ENCODE measurements at places on chromosomes 3 and 15.

DNA sequence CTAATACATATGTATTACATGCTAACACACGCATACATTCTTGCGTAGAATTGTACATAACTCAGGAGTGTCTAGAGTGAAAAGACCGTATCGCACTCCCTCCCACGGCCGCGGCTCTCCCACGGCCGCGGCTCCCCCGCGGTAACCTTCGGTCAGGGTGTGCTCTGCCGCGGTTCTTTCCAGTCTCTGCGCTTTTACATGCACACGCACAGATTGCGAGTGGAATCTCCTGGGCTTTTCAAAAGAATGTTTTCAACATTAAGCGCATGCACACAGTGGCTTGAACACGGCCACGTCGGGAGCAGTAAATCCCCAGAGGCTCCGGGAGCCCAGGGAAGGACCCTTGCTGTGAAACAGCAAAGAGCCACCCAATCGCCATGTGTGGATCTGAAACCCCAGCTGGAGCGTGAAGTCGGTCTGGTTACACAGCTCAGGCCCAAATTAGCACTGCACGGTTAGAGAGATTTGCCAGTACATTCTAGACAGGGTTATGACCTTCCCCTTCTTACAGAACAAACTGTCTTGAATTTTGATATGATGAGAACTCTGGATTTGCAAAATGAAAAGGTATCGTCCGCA is 805 bp upstream of the RGMA start:
- DNase-seq = no peak

GRCh38 chr3:17077606-17078005 is 192.9 kb downstream of the PLCL2 start:
- no peak for DNase-seq

DNA sequence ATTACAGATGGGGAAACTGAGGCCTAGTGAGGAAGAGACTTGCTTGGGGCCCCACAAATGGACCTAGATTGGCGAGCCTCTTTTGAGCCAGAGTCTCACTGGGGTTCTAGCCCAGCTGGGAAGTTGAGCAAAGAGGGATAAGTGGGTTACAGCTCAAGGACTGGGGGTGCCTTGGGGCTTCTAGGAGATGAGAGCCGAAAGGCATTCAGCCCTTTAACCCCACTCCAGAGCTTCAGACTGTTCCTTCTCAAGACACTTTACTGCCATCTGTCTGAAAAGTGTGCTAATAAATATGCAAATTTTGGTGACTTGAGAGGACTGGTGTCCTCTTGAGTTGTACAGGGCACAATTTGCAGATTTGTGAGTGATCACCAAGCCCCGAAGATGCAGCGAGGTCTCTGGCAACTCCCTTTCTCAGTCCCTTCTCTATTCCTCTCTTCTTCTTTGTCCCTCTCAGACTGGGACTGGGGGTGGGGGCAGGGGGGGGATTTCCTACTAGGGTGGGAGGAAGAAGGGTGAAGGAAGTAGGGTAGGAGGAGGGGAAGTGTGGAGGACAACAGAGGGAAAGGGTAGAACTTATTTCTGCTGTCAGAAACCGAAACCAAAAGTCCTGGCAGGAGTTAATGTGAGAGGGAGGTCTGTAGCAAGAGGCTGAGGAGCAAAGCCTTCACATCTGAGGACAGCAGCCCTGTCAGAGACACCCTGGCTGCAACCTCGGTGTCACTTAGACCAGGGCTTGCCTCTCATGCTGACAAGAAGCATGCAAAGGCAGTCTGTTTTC is 16.2 kb upstream of the ANKDD1A start:
- no peak for DNase-seq

DNA sequence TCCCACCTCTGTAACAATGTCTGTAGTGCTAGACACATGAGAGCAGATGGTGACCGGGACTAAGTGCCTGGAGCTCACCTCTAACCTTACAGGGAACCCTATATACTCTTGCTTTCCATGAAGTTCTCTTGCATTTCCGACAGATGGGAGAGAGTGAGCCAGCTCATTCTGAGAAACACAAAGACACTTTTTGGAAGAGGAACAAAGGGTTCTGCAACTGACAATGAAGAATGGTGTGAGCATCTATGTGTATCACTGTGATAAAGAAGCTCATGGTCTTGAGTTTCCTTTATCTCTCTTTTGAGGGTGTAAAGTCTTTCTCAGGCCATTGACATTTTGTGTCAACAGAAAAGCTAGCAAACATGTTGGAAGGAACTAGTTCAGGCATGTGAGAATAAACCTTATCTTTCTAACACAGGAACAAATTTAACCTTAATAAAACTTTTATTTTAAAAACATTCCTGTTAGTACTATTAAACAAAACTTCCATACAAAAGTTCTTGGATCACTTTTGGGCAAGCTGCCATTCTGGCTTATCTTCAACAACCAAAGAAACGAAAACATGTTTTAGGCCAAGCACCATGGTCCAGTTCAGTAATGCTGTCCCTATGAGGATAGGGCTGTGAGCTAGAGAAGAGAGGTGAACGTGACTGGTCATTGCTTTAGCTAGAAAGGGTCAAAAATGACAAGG is 142.7 kb downstream of the THRB start:
- no peak for DNase-seq

DNA sequence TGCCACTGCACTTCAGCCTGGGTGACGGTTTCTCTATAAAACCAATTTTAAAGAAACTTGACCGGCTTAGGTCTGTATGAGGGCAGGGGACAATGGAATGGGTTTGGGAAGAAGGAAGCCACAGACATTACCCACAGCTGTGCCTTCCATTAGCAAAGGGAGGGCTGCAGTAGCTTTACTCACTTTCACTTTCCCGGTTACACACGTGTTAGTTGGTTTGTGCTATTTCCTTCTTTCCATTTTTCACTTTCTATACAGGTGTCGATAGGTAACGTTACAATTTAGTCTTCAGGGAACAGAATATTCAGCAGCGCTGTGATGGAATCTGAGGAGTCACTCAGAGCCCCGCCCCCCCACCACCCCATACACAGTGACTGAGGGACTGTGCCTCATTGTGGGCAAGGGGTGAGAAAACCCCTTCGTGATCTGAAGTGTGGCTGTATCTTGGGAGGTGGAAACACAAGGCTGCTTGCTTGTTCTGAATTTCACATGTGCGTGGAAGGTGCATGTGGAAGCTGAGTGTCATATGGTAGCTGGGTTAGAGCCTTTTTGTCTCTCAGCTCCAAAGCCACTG is 44.8 kb upstream of the RPL32 start:
- no peak for DNase-seq

- no peak for DNase-seq
These were observed 59.6 kb downstream of the BDH1 start for GRCh38 chr3:197495999-197496745.

DNA sequence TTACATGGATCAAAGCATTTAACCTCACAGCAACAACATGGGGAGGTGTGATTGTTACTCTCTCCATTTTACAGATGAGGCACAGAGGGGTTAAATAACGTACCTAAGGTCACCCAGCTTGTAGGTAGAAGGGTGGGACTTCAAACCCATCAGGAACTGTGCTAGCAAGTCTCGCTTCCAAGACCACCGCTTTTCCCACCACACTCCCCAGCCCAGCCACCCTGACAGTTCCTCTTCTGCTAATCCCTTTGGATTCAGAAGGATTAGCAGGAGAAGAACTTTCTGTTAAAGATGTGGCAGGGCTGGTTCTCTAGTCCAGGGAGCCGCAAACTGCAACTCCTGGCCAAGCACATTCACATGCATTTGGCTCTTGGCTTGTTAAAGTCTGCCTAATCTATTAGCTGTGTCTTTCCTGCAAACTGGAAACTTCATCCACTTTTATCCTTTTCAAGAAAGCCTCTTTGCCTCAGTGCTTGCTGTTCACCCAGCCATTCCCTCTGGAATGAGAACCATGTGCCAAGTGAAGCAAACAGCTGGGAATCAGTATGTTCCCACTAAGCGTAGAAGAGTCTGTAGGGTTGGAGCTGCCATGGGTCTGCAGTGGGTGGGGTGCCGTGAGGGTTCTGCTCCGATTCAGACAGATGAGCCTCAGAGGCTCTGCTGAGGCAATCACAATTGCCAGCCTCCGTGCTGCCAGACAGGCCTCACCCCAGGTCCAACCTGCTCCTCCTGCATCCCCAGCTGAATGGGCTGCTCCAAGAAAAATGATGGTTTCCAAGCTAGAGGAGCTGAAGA is 44.6 kb downstream of the POMGNT2 start:
- no peak for DNase-seq

- DNase-seq = no peak
These were observed 73.6 kb downstream of the EEFSEC start for GRCh38 chr3:128226795-128227395.

DNA sequence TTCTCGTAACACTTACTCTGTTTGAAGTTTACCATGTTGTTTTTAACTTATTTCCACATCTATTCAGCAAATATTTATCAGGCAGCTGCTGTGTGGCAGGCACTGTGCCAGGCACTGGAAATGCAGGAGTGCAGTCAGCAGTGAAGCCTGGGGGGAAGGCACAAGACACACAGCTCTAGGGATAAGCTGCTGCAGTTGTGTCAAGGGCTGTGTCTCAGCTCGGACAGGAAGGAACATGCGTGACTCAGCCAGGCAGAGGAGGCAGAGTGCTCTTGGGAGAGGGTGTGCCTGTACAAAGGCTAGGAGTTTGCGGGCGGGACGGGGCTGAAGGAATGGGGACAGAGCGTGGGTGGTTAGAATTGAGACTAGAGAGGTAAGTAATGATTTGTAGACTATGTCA is 24.7 kb downstream of the LYSMD4 start:
- DNase-seq = no peak

- DNase-seq = peak; percentile 65
These were observed 4.2 kb downstream of the ACOX2 start for GRCh38 chr3:58532794-58533220.

DNA sequence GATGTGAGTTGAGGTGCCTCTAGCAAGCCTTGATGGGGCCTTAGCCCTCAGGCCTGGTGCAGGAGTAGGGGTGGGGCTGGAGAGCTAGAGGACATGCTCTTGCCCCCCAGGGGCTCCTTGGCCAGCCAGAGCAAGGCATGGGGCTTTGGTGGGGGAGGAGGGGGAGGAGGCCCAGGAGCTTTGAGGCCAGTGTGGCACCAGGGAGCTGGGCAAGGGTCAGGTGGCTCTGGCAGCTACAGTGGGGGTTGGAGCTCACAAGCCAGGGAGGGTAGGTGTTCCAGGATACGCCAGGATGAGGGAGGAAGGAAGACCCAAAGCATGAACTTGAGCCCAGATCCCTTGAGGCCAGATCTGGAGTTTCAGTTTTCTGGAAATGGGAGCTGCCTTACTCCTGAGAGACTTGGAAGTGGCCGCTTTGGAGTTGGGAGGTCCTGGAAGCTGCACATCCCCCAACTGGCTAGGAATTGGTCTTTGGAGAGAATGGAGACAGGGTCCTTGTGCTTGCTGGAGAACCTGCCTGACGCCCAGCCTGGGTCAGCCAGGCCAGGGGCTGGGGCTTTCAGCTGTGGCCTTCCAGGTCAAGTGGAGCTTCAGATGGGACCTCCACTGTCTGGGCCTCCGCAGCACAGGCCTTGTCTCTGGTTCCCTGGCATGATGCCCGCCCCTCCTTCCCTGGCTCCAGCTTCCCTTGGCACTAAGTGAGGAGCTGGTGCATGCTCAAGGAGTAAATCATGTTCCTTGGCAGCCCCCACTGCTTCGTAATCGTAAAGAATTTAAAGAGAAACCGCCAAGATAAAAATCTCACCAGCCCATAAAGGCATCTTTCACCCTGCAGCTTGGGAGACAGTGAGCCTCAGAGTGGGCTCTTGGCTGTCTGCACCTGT is 8.7 kb downstream of the SEMA3F start:
- no peak for DNase-seq

GRCh38 chr3:46365041-46365440 is 5.7 kb upstream of the CCR5 start:
- no peak for DNase-seq

DNA sequence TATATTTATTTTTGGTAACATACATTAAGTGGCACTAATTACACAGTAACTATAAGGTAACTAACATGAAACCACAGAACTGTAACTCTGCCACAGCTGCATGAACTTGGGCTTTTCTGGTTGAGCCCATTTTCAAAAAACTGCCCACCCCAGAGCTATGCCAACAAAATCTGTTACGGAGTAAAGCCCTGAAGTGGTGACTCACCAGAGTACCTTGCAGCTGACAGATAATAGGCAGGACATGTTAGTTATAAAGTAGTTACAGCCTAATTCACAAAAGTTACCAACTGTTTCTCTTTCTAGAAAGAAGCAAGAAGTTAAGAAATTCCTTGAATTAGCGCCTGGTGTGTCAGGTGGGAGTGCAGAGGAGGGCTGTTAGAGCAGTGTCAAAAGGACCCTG is 1.5 kb upstream of the GPX1 start:
- no peak for DNase-seq

DNA sequence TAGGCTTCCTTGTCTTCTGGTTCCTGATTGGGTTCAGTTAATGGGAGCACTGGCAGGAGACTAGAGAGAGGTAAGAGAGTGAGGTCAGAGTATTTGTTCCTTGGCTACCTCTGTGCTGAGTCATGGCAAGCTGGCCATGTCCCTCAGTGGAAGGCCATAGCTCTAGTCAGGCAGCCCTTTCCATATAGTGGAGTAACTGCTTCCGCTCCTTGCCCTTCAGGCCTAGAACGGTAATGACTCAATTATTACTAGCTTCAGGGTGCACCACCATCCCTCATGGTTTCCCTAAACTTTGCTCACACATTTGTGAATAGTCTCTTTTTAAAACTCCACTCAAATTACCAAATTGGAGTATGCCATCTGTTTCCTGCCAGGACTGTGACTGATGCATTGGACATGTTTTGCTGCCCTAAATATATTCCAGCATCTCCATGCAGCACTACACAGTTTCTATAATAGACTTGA is 10.5 kb upstream of the ANO10 start:
- no peak for DNase-seq

DNA sequence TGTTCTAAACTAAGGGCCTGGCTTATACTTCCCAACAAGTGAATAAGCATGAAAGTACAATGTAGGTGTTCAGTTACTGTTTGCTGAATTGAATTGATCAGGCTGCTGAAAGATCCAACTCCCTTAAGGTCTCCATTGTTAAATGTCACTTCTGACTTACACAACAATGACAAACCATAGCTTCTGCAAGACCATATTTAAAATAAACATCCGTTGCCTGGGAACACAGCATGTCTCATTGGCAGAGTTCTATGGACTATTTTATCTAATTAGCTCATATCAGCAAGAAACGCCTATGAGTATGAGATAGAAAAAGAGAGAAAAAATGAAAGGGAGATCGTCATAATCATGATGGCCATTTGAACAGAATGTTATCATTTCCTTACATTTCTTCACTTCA is 605.4 kb downstream of the FGF12 start:
- DNase-seq = no peak

GRCh38 chr3:11641683-11642430 is 1.9 kb downstream of the VGLL4 start:
- DNase-seq = no peak

- DNase-seq = no peak
These were observed 20.7 kb downstream of the CLDN1 start for GRCh38 chr3:190301591-190301990.

Data from stimulated activated CD4-positive, alpha-beta T cell treated with anti-CD3 and anti-CD28 coated beads, Interleukin-1b, Interleukin-23, amount 100 ng/mL, for 1 hour (primary cell).